Left ventricle myocardium inferior (tissue), 1 donor: ENCODE measurements at places on chromosomes 2 and 18. TPM values are rescaled to one million over a fixed set of nuclear protein-coding genes. Genes with fewer than 3 reads are reported as not detected.

The VSNL1 gene
- total RNA-seq = 15.8 TPM

The REG1B gene
- not detected for total RNA-seq

The DPY30 gene
- total RNA-seq = 37.5 TPM

The TUBA3E gene
- 47.1 TPM for total RNA-seq

The DLX2 gene
- not detected for total RNA-seq

The ZNF385B gene
- total RNA-seq = 0.14 TPM

The ASB18 gene
- 11.3 TPM for total RNA-seq

The MYO3B gene
- 0.05 TPM for total RNA-seq

- no peak for DNase-seq
Measured at GRCh38 chr2:67318993-67319481, 78.1 kb upstream of the ETAA1 start.

GRCh38 chr2:79799729-79800128 lies 286.9 kb downstream of the CTNNA2 start:
- DNase-seq = no peak

- no peak for DNase-seq
Measured at GRCh38 chr2:227095346-227095745, 68.7 kb downstream of the COL4A4 start.

GRCh38 chr2:23528690-23529089 lies 143.7 kb downstream of the KLHL29 start:
- no peak for DNase-seq

DNA sequence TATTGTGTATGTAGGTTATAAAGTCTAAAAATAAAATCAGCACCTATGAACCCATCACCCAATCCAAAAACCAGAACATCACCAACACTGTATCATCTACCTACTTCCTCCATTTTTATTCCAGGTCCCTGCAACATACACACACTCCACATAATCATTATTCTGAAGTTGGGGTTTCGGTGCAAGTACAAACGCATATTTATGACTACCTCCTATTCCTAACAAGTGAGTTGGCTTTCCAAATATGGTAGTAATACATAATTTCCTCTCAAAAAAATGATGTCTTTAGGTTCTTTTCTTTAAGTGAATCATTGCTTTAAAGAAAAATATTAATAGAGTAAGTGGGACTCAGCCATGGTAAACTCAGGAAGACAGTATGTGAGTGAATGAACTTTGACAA lies 3.3 kb downstream of the ACVR1 start:
- no peak for DNase-seq

- no peak for DNase-seq
Measured at GRCh38 chr2:214549946-214550345, 139.1 kb downstream of the VWC2L start.

- DNase-seq = no peak
Measured at GRCh38 chr2:117785740-117786139, 28.8 kb upstream of the DDX18 start.

- no peak for DNase-seq
Measured at GRCh38 chr2:158671360-158672245, 123.5 kb upstream of the DAPL1 start.

DNA sequence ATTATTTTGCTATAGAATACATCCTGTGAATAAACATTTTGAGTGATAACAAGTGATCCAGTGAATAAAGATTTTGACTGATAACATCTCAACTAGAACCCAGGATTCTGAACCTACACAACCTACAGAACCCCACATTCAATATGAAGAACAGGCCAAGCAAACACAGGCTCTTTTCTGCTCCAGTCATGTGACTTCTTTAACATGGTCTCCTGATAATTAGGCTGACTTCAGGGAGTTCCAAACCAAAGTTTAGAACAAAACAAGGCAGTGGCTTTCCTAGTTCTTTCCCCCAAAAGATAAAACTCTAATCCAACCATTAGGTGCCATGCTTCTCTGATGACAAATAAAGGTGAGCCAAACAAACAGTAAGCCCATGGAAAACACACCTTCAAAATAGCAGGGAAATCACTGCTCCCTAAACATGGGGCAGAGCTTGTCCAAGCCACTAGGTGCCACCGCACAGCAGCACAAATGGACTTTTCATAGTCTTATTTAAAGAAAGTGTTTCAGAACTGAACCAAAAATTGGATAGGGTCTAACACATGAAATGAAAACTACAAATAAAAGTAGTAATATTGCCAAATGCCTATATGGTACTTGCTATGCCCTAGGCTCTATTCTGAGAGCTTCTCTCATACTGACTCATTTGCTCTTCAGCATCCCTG lies 95.3 kb downstream of the EVA1A start:
- no peak for DNase-seq

DNA sequence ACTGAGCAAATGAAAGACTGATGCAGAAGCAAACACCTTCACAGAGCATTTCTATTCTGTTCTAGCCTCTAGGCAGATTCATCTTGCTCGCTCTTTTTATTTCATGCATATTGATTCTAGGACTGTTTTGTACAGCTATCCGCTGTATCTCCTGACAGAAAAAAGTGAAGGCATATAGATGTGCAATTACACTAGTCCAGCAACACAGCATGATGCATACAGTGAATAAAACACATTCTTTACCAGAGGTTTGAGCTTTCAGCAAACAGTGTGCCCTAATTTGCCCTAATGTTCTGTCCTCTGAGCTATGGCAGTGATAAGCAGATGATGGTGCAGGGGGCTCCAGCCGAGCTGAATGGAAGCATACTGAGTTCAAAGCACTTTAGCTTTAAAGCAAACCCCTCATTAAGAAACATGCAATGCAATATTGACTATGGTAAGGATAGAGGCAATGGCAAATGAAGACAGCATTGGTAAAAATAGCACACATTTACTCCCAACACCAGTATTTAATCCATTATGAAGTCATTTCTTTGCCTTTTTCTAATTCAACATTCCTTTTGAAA lies 141.2 kb upstream of the RGPD4 start:
- no peak for DNase-seq

- DNase-seq = no peak
Measured at GRCh38 chr2:70738159-70738558, 29.8 kb downstream of the ADD2 start.

GRCh38 chr2:204237416-204237815 lies 300.9 kb downstream of the ICOS start:
- no peak for DNase-seq

DNA sequence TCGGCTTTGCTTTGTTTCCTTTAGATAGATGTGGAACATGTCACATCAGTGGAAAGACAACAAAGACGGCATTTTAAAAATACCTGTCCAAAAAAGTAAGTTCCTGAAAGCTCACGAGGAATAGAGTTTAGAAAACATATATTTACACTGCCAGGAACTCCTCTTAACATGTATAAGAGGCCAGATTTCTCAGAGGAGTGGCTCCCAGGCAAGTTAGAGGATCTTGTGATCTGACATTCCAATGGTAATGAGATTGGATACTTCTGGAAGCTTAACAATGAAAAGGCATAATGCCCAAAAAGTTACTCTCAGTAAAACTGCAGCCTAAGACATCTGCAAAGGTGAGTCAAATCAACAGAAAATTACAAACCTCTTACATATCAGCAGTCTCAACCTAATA lies 77.1 kb downstream of the CYRIA start:
- DNase-seq = no peak

- DNase-seq = no peak
Measured at GRCh38 chr18:62339106-62339988, 14.2 kb downstream of the TNFRSF11A start.

GRCh38 chr2:14239605-14240004 lies 392.9 kb upstream of the LRATD1 start:
- no peak for DNase-seq

- no peak for DNase-seq
Measured at GRCh38 chr2:40914666-40915065, 462.8 kb upstream of the SLC8A1 start.

DNA sequence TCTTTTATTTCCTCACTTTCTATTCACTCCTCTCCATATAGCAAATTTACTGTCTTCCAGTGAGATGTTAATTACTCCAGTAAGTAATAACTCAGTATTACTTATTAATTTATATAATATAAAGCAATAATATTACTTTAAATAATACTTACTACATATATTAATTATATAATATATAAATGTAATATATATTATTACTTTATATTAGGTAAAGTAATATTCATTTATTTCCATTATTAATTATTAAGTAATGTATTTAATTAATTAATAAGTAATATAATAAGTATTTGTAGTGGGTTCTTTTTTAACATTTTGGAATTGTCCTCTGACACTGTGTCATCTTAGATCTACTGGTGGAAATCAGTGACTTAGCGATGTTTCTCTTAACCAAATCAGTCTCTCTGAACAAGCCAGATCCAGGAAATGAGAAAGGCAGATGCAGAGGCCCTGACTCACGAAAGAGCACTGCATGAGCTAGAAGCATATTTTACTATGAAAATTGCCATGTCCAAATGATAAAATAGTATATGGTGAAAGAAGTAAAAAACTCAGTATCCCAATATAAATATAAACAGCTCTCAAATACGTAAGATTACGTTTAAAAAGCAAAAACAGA lies 115.9 kb downstream of the DSEL start:
- no peak for DNase-seq

DNA sequence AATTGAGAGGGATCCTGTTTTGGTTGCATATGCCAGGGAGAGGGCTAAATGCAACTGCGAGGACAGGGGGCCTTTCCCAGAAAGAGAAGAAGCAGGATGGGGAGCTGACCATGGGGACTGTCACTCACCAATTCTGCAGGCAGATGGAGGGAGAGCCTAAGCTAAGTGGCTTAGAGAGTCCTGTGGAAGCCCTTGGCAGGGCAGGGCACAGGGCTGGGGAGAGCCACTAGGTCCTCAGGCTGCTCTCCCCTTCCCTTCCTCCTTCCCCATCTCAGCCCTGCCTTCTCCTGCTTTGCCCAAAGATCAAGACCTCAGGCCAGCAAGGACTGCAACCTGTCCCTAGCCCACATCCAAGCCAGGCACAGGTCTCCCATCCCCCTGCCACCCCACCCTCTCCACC lies 24.4 kb upstream of the CATIP start:
- DNase-seq = no peak

DNA sequence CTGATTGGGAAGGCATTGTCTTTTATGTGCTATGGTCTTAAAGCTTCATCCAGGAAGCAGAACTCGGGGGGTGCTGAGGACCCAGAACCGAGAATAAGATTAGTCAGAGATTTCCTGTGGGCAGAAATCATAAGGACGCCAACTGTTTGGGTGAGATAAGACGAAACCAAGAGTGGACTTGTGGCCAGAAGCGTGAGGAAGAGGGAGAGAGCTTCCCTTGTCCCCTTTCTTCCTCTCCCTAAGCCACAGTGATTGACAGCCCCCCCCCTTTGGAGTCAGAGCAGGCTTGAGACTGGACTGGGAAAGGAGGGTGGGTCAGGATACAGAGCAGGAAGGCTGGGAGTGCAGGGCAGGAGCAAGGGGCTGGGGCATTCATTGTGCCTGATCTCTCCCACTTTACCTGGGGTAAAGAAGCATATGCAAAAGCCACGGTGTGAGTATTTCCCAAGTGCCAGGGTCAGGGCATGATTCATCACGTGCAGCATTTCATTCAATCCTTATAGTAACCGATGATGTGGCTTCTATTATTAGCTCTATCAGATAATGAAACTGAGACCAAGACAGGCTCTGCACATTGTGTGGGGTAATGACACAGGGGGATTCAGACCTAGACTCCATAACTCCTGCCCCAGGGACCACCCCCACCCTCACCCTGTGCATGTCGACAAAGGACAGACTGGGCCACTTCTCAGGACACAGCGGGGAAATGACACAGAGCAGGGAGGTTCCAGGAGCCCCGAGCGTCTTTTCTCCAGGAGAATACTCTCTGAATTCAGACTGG lies 3.0 kb upstream of the IL1RN start:
- no peak for DNase-seq

- DNase-seq = no peak
Measured at GRCh38 chr2:203759690-203760365, 53.4 kb downstream of the CD28 start.

DNA sequence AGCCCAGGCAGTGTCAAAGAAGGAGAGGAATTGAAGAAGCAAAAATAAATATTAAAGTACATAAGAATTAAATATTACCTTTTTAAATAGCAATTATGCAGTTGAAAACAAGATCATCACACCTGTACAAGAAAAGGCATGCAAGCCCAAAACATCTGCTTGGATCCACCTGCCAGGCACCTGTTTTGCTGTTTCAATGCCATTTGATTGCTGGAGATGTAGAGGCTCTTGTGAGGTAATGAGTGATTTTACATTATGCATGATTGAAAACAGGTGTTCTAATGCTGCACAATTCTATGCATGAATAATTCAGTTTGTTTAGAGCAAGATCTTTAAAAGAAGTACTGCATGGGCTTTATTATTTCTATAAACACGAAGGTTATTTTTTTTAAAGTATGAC lies 700.6 kb upstream of the ZEB2 start:
- no peak for DNase-seq

- no peak for DNase-seq
Measured at GRCh38 chr2:7165736-7166135, 248.5 kb downstream of the RNF144A start.

GRCh38 chr2:160917850-160918249 lies 242.4 kb upstream of the TANK start:
- no peak for DNase-seq

GRCh38 chr18:52236131-52236530 lies 103.9 kb upstream of the DCC start:
- DNase-seq = no peak
